ENCODE measurements at places on chromosomes 6 and 20.

- no peak for DNase-seq
Measured at GRCh38 chr6:84669945-84670344, 94.5 kb downstream of the TBX18 start.

- DNase-seq = peak; percentile 25
Measured at GRCh38 chr6:118509009-118509617, 39.0 kb upstream of the PLN start.

DNA sequence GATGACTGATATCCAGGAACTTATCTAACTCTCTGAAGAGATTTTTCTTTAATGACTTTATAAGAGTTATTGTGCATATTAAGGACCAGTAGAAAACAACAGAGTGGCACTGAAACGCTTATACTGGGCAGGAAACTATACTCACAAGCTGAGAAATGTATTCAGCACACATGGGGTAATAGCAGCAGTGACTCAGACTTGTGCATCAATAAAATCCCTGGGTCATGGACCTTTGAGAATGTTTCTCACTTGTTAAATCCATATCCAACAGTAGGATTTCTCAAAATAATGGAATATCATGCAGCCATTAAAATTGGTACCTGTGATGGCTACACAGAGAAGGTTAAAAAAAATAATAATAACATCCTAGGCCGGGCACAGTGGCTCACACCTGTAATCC lies 219.5 kb downstream of the BTBD9 start:
- no peak for DNase-seq

DNA sequence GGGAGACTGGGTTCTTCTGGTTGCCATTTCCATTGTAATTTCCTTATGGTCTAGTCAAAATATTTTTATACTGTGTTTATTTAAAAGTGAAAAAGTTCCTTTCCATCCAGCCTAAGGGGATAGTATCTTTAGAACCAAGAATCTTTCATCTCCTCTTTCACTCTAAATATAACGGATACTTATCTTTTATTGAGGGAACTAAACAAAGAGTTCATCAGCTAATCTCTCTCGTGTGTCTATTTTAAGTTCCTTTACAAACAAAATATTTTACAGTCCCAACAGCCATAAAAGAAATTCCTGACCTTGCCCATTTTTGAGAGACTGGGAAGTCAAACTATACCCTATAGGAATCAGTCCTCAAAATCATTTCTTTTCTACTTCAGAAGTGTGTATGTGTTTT lies 232.7 kb downstream of the NKAIN2 start:
- no peak for DNase-seq

DNA sequence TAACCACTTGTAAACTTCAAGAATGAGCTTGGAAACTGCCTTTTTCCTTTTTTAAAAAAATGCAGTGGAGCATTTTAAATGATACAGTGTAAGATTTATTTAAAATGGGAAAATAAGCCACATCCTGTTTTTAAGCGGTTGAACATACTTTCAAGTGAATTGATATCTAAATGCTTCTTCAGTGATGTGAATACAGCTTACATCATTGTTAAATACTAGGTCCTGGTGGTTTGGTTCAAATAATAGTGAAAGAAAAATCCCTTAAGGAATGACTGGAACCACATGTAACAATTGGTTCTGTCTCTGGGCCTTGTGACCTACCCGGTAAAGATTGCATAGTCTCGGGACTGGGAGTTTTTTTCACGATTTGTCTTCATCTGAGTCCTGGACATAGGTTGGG lies 44.2 kb downstream of the BMP6 start:
- DNase-seq = no peak

DNA sequence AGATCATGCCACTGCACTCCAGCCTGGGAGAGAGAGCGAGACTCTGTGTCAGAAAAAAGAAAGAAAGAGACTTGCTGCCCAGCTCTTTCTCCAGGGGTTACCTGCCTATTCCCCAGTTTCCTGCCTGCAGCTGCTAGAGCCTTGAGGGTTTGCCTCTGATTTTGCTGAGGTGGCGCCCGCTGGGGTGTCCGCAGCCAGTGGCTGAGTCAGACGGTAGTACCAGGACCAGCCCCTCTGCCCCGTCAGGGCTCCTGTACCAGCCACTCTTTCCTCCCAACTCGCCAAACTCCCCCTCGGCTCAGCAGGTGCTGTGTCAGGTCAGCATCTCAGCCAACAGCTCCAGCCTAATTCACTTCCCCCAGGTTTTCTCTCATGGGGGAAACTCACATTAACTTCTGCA lies 7.4 kb upstream of the LSM14B start:
- DNase-seq = no peak

- DNase-seq = no peak
Measured at GRCh38 chr6:82602776-82603175, 239.2 kb downstream of the TPBG start.

DNA sequence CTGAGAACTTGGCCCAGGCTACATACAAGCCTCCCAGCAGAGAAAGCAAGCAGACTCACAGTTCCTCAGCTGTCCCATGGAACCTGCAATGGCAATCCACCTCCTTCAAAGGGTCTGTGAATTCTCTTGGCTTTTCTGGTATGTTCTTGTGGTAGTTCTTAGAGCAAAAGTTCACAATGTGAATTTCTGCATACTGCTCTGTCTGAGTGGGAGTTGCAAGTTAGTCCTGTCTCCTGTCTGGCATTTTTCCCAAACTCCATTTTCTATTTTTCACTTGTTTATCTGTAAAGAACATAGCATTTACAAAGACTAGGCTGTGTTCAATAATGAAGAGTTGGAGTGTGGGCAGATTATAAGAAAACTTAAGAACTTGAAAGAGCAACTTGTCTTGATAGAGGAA lies 269.9 kb downstream of the BCKDHB start:
- DNase-seq = no peak

- no peak for DNase-seq
Measured at GRCh38 chr6:8177721-8178120, 75.4 kb upstream of the EEF1E1 start.

DNA sequence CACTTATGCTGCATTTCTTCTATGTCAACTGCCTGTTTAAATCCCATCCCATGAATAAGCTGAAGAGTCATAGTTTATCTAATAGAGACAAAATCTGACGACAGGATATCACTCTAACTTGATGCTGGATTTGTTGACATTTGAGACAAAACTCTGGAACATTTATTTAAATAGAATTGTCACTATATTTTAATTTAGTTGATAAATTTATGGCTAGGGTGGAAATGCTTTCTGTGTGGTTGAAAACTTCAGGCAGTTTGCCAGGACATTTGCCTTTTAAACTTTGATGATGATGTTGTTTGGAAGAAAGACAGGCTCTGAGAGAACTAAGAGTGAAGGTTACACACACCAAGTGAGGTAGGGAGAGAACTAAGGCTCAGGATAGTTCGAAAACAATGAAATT lies 68.1 kb downstream of the GJA1 start:
- DNase-seq = no peak

GRCh38 chr6:31750411-31751022 lies 10.7 kb downstream of the MSH5 start:
- DNase-seq = no peak

DNA sequence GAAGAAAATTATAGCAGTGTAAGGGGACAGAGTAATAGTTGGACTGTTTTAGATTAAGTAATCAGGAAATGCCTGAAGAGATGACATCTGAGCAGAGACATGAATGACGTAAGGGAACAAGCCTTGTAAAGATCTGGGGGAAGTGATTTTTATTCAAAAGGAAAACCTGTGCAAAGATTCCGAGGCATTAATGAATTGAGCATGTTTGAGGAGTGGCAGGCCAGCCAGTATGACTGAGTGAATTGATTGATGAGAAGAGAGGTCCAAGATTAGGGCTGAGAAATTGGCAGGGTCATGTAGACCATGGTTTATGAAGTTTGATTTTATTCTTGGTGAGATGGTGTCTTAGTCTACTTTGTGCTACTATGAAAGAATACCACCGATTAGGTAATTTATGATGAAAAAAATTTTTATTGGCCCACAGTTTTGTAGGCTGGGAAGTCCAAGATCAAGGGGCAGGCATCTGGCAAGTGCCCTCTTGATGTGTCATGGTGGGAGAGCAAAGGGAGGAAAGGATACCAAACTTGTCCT lies 95.1 kb downstream of the LIN28B start:
- no peak for DNase-seq

GRCh38 chr20:1879934-1880333 lies 15.3 kb upstream of the SIRPA start:
- no peak for DNase-seq

GRCh38 chr6:69868252-69868804 lies 2.0 kb downstream of the COL19A1 start:
- DNase-seq = no peak

GRCh38 chr20:25692499-25692898 lies 4.2 kb downstream of the ZNF337 start:
- DNase-seq = no peak

GRCh38 chr6:11201772-11202512 lies 30.5 kb downstream of the NEDD9 start:
- no peak for DNase-seq

DNA sequence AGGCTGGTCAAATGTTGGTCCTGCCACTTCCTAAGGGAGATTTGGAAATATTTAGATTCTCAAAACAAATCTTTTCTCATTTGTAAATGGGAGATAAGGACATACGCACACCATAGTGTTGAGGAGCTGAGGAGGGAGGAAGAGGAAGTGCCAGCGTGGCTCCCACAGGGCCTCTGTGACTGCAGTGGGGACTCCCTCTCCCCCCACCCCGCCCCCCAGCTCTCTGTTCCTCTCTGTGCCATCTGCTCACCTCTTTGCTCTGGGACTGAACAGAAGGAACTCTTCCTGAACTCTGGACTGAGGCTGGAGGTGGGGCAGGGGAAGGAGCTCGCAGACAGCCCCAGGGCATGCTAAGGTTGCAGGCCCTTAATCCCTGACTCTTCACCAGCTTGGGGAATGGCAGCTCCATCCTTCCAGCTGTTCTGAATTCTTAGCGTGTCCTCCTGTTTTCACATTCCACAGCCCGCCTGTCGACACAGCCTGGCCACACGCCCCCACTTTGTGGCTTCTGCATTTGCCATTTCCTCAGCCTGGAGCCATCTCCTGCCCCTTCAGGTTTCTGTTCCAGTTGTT lies 11.4 kb downstream of the DDX27 start:
- no peak for DNase-seq

DNA sequence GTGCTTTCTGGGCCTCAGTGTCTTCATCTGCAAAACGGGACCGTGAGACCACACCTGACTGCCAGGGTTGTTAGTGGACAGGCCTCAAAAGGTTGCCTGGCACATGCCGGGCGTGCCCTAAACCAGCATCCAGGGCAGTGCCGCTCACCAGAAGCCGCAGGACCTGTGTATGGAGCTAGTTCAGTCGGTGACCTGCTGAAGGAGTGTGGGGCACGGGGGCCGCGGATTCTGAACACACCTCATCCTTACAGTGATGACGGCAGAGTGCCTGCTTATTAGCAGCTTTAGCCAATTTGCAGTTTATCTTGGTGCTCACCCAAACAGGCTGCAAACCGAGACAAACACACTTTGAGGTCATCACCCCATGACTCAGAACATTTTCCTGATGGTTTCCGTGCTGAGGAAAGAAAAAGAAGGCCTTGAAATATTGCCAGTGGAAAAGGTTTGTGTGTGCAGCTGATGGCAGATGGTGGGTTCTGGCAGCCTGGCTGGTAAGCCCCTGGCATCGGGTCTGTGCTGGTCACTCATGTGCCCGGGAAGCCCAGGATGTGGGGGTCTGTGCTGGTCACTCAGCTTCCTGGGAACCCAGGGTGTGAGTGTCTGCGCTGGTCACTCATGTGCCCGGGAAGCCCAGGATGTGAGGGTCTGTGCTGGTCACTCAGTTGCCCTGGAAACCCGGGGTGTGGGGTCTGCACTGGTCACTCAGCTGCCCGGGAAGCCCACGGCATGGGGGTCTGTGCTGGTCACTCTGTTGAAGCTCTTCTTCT lies 153.8 kb downstream of the ERMARD start:
- peak; percentile 11 for DNase-seq

- peak; percentile 43 for DNase-seq
Measured at GRCh38 chr6:1126036-1126435, 185.9 kb upstream of the FOXQ1 start.

GRCh38 chr6:123028263-123028662 lies 32.2 kb downstream of the CLVS2 start:
- DNase-seq = no peak

- no peak for DNase-seq
Measured at GRCh38 chr20:44357020-44357419, 1.5 kb downstream of the HNF4A start.

GRCh38 chr6:14573703-14574290 lies 456.2 kb downstream of the CD83 start:
- DNase-seq = no peak

- DNase-seq = peak; percentile 21
Measured at GRCh38 chr6:22025468-22026163, 271.2 kb downstream of the PRL start.

DNA sequence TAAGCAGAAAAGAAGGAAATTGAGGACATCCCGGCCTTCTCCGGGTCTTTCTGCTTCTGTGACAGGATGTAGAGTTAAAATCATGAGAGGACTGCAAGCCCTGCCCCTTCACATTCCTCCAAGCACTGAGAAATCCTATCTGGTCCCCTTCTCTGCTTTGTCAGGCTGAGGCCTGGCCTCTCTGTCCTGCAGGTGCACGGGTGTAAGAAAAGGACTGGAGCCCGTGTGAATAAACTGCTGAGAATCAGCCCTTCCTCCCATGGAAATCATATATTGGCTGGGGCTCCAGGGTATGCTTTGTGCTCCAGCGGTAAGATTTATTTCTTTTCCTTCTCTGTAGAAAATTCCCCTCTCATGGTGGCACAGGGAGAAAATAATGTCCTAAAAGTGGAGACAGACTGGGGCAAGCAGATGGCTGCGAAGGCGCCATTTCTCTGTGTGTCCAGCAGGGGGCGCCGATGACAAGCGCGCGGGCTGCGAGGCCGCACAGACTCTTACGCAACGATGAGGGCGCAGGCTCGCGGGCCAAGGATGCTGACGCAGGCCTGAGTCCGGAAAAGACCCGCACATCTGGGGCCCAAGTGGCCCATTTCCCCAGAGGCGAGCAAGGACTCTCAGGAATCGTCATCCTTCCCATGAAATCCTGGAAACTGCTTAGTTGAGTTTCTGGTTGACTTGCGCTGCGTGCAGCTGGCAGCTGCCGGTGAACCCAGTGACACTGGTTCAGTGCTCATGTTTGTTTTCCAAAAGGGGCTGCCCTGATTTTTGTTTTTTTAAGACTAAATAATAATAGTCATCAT lies 258.6 kb downstream of the ADGB start:
- DNase-seq = peak; percentile 87

DNA sequence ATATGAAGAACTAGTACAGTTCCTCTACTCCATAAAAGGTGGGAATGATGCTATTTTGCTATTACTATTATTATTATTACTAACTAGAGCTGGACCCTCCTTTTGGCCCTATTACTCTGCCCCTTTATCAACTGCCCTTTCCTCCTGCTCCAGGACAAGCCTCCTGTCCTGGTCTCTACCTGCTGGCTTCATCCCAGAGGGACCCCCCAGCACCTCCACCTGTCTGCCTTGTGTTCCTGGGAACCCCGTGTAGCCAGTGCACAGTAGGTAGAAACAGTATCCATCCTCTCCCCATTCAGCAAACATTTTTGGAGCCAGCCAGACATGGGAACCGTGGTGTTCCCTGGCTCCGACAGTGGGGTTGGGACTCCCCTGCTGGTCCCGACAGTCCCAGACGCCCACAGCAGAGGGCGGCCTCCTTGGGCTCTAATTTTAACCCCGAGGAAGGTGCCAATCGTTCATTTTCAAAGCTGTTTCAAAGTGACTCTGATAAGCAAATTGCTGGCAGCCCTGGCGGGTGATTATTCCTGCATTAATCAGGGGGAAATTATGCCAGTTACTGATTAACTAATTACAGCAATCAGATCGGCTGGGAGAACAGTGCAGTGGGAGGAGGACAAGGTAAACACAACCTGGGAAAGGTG lies 44.2 kb upstream of the MDGA1 start:
- no peak for DNase-seq

GRCh38 chr6:11103065-11103464 lies 8.5 kb downstream of the ERVFRD-1 start:
- DNase-seq = no peak
